RPMI8226 (cell line): ENCODE measurements at places on chromosomes 5 and 9.
A peak's percentile ranks its signal among the peaks of the same experiment; 100 is the strongest.

- no peak for DNase-seq
Observed at GRCh38 chr9:96553070-96553469, 66.6 kb downstream of the CDC14B start.

DNA sequence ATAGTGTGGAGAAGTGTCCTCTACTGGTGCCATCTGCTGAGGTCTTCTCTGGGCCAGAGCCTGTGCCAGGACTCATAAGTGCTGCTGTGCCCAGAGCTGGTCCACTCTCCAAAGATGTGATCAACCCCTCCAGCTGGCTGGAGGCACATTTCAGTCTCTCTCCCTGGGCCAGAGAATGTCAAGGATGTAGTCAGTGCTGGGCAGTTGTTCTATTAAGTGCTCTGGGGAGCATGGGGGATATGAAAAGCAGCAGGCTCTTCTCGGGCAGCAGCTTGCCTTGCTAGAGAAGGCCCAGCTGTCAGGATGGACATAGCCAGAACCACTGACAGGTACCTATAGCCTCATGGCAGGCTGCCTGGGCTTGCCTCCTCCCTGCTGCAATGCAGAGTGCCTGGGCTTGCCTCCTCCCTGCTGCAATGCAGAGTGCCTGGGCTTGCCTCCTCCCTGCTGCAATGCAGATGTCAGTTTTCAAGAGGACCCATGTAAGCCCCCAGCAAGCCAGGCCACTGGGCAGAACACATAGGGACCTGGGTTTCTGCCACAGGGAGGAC is 157.2 kb upstream of the PANK3 start:
- DNase-seq = no peak

GRCh38 chr5:80368661-80369480 is 39.0 kb upstream of the ZFYVE16 start:
- no peak for DNase-seq

- no peak for DNase-seq
Observed at GRCh38 chr9:133553973-133554713, 19.6 kb downstream of the ADAMTSL2 start.

DNA sequence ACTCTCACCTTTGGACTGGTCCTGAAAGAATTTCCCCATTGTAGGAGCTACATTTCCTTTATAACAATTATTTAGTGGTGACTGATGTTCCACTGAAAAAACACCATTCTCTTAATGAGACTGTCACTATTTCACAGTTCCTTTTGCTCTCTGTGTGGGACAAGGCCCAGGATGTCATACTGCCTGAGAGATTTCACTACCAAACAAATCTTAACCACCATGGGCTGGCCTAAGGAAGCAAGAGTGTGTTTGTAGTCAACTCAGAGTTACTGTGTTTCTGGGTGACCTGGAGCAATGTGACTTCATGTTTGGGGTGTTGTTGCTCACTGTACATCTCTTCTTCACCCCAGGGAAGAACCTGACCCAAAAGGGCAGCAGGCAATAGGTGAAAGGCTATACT is 50.1 kb upstream of the ZNF608 start:
- no peak for DNase-seq

GRCh38 chr9:137708590-137709284 is 89.9 kb downstream of the EHMT1 start:
- no peak for DNase-seq

DNA sequence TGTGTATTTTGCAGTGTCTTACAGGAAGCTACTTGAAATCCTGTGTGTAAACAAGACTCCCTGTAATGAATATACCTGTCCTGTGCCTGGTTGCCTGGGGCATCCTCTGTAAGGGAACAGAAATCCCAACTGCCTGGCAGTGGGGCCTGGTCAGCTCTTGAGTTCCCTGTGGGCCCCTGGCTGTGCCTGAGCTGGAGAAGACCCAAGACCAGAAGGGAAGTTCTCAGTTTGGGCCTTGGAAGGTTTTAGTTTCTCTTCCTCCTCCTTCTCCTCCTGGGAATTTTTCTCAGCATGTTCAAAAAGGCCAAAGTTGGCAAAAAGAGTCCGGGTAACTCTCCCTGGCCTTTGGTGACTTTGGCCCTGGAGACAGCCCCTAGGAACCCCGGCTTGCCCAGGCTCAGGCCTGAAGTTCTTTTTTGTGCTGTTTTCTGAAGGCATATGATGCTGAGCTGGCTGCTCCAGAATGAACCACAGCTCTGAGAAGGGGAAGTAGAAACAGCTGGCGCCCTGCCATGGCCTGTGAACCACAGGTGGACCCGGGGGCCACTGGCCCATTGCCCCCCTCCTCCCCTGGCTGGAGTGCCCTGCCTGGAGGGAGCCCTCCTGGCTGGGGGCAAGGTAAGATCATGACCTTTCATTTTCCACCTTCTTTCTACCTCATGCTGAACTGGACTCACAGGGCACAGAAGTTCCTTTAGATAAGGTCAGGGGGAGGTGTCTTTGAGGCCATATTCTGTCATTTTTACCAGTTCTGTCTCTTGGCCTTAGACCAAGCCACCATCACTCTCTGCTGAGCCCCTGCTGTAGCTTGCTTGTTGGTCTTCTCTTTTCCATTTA is 5.8 kb downstream of the TMEM268 start:
- DNase-seq = peak; percentile 97

GRCh38 chr5:61965490-61965889 is 340.5 kb upstream of the KIF2A start:
- DNase-seq = no peak

GRCh38 chr5:99317136-99317535 is 388.3 kb upstream of the CHD1 start:
- no peak for DNase-seq

DNA sequence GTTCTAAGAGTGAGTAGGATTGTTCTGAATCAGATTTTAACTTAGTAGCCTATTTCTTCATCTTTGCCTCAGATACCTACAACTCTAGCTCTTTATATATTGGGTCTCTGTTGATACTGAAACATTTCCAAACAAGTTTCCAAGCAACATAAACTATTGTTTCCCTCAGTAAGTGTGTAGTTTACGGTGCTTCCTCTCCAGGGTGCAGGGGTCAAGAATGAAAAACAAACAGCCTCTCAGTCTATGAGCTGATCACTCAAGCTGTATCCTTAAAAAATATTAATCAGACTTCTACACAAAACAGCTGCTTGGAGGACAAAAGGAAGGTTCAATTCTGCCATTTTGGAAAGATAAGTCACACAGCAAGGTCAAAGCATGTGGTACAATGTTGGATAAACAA is 75.0 kb downstream of the ADAMTS12 start:
- DNase-seq = no peak

DNA sequence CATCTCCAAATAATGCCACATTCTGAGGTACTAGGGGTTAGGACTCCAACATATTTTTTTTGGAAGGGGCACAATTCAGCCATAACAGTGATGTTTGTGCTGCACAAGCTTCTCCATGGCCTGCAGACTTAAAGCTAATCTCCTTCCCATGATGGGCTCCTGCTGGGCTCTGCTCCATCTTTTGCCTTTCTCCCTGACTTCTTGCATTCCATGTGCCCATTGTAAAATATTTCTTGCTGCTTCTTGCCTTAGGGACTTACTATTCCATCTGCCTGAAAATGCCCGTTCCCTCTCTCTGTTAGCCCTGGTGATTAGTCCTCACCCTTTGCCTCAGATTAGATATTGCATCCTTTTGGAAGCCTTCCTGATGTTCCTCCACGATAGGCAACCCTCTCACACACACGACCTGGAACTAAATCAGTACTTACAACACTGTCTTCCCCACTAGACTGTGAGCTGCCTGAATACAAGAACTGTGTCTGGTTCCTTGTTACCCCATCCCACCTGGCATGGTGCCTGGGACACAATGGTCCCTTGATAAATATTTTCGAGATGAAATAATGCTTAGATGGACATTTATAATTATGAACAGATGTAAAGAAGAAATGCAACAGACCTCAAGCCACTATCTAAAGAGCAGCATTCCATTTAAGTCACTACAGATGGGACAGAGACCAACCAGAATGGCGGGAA is 33.5 kb downstream of the OR1J1 start:
- no peak for DNase-seq

GRCh38 chr5:139422307-139422893 is 16.9 kb downstream of the DNAJC18 start:
- DNase-seq = peak; percentile 75

- DNase-seq = no peak
Observed at GRCh38 chr5:148333262-148333849, 2.0 kb upstream of the SPINK9 start.

DNA sequence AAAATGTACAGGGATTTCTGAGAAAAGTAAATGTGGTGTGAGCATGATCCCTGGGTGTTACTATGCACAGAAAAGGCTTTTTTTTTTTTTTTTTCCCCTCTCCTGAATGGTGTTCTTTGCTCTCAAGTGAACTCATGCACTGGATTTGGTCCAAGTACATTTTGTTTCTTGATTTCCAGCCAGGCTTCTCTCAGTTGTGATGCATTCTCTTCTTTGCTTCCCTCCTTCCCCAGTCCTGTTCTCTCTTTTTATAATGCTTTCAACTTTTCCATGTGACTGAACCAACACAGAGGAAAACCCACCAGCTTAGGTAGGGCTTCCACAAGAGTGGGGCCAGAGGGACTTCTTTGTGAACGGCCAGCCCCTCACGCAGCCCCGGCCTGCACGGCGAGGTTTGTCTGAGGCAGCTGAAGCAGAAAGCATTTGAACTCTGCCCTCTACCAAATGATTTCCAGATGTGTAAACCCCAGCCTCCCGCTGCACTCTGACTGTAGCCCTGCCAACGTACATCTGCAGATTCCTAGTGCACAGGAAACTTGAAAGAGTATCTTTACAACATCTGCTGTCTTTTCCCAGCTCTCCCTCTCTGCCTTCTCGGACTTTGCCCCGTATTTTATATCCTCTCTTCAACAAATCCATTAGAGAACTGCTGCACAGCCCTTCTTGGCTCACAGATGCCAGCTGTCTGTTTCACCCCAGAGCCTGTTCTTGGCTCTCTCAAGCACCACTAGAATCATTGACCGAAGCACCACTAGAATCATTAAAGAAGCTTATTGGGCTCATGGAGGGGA is 71.8 kb upstream of the CD180 start:
- peak; percentile 70 for DNase-seq

DNA sequence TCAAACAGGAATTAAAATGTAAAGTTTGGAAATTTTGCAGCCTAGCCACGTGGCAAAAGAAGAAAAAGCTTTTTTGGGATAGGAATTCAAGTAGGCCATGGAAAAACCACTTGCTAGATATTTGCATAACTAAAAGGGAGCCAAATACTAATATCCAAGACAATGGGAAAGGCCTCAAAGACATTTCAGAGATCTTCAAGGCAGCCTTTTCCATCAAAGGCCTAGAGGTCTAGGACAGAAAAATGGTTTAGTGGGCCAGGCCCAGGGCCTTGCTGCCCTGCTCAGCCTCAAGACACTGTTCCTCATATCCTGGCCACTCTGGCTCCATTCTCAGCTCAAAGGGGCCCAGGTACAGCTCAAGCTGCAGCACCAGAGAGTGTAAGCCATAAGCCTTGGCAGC is 265.9 kb upstream of the RPS23 start:
- DNase-seq = no peak

- DNase-seq = no peak
Observed at GRCh38 chr5:12413585-12413984, 509.3 kb upstream of the CTNND2 start.

DNA sequence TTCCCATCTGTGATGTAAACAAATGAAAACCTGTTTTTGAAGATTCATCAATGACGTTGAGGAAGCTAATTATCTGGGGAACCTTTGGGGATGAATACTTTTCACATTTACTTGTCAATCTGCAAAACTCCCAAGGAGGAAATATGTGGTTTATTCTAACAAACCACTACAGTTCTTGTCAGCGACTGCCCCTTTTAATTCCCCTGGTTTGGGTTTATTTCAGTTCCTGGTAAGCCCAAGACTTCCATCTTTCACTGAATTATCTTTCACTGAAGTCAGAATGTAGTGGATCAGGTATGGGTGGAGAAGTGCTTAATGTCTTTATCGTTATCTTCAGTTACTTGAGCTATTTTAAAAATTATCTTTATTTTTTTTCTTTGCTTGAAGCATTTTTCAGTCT is 40.2 kb downstream of the TLR4 start:
- DNase-seq = no peak

DNA sequence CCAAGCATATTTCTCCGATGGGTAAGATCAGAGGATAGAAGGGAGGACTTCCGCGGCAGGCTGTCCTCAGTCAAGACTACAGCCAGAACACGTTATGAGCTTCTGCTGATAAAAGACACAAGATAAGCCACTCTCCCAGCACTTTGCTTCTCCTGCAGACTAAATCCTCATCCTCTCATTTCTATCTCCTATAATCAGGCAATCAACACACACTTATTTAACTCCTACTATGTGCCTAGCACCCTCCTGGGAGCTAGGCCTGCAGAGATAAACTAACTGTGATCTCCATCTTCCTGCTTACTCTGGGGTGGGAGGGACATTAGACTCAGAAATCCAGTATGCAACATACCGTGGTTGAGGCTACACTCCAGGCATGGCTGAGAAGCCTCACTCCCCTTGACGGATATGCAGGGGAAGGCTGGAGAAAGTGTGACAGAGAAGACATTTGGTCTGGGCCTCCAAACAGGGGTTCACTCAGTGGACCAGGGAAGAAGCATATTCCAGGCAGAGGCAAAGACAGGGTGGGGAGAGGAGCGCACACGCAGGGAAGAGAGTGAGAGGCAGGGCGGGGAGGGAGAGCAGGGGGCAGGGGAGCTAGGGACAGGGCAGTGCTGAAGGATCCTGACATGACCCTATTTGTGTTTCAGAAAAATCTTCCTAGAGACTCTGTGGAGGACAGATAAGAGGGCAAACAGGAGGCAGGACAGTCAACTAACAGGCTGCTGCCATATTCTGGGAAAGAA is 274.1 kb downstream of the DENND1A start:
- no peak for DNase-seq

DNA sequence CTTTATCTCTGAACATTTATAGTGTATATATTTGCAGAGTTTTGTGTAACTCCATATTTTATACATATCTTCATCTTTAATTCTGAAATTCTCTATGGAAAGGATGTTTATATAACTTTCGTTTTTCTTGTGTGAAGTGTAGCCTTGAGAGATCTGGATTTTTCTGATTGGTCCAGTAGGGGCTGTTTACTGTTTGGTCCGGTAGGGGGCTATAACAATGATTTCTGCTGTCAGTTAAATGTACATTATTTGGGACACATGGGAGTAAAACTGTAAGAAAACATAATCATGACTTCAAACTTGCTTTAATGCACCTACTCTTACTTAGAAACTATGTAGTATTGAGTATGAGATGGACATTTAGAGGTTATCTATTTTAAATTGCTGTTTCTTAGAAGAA is 527.1 kb upstream of the ARRDC3 start:
- DNase-seq = no peak

GRCh38 chr5:154287136-154287535 is 96.6 kb downstream of the GALNT10 start:
- no peak for DNase-seq

DNA sequence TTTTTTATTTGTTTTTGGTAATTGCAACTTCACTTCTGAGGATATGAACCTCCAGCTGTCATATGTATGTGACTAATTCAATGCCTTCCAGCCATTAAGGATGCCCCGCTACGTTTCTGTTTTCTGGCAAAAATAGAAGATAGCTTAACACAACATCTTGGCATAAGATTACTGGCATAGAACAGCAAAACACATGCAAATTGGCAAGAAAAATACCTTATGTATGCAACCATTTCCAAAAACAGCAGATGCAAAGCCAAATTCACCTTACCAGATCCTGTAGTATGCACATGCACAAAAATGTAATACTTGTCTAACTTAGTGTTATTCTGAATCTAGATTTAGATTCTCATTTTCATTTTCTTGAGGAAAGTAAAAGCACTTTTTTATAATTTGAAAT is 461.1 kb upstream of the CYLC2 start:
- DNase-seq = no peak
